Astrocyte (in vitro differentiated cells and primary cell): ENCODE measurements at places on chromosomes 5 and 9.

DNA sequence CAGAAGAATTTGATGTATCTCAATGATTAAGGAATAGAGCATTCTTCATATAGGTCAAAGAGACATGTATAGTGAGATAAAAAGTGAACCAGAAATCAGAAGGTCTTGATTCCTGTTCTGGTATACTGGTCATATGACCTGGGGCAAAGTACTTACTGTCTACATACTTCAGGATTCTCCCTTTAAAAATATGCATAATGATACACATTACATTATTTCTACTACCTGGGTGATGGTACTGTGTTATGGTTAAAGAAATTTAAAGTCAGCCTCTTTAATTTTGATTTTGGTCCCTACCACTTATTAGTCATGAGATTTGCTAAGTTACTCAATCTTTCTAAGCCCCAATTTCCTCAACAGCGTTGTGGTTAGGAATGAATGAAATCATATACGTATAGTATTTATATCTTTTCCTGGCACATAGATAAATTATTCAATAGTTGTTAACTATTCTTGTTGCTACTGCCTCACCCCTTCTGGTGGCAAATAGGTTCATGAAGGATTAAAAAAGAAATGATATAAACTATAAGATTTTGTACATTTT lies 984.1 kb downstream of the TLE4 start:
- DNase-seq, result no peak

DNA sequence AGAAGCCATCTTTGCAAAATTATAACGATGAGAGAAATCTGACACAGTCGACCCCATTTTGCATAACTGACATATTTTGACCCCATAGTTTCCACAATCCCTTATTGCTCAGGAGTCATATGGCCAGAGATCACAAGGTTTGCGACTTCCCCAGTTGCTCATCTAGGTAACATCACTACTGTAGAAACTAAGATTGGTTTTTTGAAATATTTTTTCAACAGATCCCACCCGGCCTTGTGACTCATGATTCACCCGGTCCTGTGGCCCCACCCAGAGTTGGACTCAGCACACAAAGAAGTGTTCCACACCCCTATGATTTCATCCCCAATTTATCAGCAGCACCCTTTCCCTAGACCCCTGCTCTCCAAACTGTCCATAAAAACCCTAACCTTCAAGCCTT lies 50.2 kb downstream of the TIMD4 start:
- DNase-seq, result no peak

GRCh38 chr9:127293767-127294166 lies 29.2 kb downstream of the GARNL3 start:
- no peak for DNase-seq

DNA sequence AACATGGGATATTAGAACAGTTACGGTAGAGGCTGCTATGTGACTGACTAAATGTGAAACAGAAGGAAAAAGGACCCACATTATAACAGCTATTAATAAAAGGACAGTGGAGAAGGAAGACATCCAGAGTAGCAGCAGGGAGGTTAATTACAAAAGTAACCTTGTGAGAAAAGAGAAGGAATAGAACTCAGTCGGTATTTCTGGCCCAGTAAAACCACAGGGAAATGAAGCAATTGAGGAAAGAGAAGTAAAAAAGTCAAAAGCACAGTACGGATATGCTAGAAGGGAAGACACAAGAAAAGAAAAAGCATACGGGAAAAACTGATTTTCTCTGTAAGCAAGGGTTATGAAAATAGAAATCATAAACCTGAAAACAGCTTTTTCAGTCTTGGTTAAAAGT lies 164.7 kb downstream of the RFX3 start:
- DNase-seq, result no peak

- DNase-seq, result no peak
Measured at GRCh38 chr5:166768536-166768935, 1522.9 kb upstream of the WWC1 start.

DNA sequence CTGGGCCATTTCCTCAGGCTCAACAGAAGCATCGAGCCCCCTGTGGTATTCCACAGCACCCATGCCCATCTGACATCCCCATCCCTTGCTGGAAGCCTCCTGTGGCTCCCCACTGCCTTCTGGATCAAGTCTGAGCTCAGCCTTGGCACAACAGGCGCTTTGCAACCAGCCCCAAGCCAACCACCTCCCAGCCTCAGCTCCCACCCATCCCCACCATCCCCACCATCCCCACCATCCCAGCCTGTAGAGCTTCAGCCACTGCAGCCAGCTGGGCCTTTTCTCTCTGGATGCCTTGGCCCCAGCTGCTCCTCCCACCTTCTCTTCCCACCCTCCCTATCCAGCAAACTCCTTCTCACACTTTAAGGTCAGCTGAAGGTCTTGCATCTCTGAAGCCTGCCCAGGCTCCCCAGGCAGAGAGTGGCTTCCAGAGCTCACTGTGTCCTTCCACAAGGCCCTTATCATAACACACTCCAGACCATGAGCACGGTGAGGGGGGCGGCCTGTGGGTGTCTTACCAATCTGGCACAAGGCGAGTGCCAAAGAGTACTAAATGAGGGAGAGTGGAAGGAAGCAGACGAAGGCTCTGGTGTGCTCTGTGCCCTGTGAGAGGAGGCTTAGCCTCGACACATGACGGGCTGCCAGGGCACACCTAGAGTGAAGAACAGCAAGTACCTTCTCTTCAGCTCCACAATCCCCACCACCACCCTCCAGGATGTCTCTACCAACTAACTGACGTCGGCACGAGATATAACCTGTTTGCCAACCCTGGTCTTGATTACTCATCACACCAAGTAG lies 6.5 kb downstream of the HIGD2A start:
- no peak for DNase-seq

DNA sequence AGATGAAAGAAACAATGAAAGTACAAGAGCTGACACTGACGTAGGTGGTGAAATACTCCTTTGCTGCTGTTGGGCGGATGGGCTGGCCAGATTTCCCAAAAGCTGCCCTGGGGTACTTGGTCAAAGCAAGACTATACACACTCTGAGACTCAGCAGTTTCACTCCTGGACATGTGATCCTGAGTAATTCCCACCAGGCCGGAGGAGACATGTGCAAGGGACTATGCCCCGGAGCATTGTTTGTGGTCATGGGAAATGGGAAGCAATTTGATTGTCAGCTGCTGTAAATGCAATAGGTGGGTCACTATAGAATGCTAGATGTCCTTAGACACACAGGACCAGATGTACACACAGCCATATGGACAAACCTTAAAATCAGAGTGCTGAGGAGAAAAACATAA lies 116.1 kb downstream of the DCP2 start:
- no peak for DNase-seq

DNA sequence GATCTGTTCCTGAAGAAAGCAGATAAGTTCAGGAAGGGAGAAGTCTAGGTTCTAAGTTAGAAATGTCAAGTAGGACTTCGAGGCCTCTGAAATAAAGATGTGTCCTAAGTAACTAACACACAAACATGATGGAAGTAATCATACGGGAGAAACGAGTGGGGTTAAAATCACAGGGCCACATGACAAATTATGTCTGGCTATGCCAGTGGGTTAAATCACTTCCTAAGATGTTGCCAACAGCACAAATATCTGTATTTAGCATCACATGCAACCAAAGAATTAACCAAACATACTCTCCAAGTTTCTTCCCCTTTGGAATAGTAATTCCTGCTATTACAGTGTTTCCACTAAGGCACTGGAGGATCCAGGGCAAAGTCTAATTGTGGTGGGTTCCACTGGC lies 13.7 kb upstream of the ZSWIM6 start:
- no peak for DNase-seq

- DNase-seq, result peak; percentile 81
Measured at GRCh38 chr5:140214831-140215230, 39.8 kb downstream of the CYSTM1 start.

DNA sequence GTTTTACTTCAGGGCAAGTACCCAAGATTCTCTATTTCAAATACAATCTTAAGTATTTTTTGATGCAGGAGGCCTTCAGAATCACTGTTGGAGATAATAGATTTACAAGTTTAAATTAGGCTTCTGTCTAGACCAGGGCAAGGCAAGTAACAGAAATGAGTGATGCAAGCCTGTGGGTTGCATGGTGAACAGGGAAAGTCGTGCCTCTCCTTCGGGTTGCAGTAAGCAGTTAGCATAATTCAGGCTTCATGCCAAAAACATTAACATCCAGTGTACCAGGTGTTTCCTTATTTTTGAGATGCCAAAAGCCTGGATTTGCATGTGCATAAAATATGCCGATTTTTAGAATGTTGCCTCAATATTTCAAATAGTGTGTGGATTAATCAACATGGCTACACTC lies 369.0 kb downstream of the CAAP1 start:
- no peak for DNase-seq

DNA sequence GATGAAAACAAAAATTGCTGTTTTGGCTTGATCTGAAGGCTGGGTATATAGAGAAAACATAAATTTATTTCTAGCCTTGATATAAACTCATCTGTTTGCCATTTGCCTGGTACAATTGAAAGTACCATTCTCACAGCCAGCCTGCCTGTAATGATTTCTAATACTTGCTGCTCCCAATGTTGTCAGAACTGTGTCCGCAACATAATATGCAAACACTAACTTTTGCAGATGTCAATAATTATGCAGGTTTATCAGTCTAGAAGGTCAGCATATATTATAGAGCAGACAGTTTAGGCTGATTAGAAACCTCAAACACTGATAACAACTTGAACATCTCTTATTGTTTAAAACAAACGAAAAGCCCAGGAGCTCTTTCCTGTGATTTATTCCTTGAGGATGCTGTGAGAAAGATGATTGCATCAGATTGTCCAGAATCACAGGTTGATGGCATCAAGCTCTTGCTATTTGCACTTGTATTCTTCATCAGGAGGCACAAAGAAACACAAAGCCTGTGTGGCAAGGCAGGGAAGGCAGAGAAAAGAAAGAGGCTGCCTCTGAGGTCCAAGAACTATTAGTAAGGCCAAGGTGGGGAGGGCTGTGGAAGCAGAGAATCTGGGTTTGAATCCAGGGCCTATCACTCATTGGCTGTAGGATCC lies 21.4 kb upstream of the HMHB1 start:
- no peak for DNase-seq

DNA sequence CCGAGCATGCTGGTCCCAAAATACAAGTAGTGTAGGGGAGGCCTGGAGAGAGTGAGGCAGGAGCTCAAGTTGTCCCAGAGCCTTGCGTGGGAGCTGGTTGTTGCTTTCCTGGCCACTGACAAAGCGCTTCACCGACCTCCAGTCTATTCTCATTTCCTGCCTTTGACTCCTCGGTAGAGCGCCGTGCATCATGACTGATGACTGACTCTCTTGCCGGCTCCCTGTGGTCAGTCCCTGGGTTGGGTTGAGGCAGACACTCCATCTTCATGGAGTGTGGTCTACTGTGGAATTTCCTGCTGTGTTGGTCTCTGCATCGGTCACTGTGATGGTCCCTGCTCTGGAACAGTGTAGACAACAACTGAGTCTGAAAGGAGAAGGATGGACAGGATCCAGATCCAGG lies 175.1 kb upstream of the S1PR3 start:
- DNase-seq, result peak; percentile 96

GRCh38 chr9:125397736-125398135 lies 136.1 kb downstream of the GAPVD1 start:
- DNase-seq, result no peak

DNA sequence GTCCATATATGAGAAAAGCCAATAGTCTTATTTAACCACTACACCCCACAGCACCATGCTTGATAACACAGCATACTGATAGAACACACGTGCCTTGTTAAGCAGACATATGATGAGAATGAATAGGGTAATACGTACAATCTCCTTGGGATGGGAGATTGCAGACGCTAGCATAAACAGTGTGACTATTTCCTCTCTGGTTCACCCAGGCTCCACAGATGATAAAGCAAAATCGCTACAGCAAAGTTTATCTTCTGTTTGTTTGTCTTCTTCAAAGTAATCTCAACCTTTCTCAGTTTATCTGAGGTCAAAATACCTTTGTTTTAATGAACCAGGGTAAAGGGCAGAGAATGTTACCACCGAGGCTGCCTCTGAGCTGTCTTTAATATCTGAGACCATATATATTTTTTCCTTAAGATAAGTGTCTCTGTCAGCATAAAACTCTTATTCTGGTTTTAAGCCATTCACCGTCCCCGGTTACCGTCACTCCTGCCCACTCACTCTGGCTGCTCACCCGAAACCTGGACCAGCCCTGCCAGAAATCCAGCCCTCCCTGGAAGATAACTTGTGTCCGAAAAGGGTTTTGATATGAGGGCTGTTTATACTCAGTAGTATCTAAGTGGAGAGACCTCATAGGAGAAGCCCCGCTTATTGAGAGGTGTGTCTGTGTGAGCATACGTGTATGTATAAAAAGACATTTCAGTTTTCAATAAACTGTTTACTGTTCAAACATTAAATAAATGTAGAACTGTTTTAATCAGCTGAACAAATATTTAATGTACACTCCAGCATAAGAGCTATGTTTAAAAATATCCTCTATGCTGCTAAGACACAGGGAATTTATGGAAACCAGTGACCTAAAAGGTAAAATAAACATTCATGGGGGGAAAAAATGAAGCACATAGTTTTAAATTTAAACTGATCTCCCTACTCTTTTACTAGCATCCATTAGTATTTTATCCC lies 465.4 kb downstream of the RASEF start:
- peak; percentile 39 for DNase-seq

- no peak for DNase-seq
Measured at GRCh38 chr5:121489972-121490371, 361.7 kb upstream of the FTMT start.

GRCh38 chr9:38036359-38037084 lies 32.5 kb downstream of the SHB start:
- peak; percentile 70 for DNase-seq

DNA sequence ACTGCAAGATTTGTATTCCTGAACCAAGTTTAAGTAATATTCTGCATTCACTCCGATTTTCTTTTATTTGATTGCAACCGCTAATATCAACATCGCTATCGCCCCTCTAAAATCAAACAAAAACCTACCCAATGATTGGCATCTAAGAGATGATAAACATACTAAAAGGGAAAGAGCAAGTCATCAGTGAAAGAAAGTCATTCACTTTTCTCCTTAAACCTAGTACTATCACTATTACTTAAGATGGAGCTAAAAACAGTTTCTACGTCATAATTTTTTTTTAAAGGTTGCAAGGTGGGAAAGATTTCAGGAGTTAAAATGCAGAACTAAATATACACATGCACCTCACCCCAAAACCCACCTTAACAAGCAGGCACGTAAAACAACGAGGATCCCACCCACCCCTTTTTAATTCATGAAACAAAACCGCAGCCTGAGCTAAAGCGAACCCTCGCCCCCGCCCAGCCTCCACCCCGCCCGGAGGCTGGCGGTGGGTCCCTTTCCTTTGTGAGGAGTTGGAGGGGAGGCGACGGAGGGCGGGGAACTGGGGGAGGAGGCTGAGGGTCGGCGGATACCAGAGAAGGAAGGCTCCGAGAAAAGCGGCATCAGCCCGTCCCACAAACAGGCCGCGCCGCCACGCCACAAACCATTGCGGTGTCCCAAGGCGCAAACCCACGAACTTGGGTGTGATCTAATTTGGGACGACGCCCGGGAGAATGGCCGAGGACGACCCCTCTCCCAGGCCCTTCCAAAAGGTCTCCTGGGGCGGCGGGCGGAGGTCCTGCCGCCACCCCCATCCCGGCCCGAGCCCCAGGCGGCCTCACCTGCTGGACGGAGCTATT lies 861 bp downstream of the UBQLN1 start:
- DNase-seq, result peak; percentile 36
